ENCODE measurements at places on chromosomes 6 and 20.

DNA sequence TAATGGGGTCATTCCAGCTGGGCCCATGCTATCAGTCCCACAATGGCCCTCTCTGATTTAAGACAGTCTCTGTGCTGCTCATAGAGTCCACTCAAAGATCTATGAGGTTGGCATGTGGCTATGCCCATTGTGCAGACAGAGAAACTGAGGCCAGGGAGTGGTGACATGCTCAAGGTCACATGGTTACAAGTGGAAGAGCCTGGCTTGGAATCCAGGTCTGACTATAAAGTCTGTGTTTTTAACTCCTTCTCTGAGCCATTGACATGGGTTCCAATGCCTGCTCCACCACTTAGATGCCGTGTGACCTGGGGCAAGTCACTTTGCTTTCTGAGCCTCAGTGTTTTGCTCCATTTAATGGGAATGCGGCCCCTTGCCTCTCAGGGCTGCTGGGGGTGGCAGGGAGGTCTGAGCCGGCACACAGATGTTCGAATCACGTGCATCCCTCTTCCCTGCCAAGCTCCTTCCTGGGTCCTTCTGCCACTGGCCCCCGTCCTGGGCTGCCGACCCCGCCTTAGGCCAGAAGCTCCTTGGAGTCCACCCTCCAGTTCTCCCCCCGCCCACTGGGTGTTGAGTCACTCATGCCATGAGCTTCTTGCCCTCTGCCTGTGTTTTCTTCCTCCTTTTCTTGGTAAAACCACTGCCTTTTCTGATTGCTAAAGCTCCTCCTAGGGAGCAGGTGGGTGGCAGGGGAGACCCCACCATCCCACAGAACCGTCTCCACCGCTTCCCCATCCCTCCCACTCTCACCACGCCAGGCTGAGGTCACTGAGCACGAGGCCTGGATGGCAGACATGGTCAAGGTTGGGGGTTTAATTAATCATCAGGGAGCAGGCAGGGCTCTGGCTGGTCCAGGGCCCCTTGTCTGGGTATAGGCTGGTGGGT lies 35.7 kb downstream of the CEBPB start:
- no peak for DNase-seq

GRCh38 chr6:7085911-7086310 lies 21.9 kb upstream of the RREB1 start:
- DNase-seq, result no peak

- DNase-seq, result no peak
These were observed 49.7 kb upstream of the SLCO4A1 start for GRCh38 chr20:62592506-62593177.

GRCh38 chr6:109260126-109260525 lies 122.1 kb downstream of the CD164 start:
- DNase-seq, result no peak

DNA sequence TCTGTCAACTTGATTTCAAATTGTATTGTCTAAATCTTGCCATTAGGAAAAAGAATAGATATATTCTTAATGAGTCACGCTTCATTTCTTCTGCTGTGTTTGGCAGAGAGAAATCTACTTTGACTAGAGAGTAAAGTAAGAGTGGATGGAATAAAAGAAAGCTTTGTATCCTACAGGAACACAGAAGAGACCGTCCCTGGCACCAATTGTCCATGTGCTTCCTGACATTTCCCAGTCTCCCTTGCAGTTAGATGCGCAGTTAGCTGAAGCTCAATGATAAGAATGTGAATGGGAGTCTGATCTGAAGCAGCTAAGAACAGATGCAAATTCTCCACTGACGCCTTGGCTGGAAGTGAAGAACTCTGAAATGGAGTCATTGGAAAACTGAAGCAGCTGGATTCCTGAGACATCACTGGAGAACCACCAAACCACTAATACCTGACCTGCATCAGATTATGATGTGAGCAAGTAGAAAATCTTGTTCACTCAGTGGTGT lies 528.2 kb upstream of the MARCKS start:
- no peak for DNase-seq

DNA sequence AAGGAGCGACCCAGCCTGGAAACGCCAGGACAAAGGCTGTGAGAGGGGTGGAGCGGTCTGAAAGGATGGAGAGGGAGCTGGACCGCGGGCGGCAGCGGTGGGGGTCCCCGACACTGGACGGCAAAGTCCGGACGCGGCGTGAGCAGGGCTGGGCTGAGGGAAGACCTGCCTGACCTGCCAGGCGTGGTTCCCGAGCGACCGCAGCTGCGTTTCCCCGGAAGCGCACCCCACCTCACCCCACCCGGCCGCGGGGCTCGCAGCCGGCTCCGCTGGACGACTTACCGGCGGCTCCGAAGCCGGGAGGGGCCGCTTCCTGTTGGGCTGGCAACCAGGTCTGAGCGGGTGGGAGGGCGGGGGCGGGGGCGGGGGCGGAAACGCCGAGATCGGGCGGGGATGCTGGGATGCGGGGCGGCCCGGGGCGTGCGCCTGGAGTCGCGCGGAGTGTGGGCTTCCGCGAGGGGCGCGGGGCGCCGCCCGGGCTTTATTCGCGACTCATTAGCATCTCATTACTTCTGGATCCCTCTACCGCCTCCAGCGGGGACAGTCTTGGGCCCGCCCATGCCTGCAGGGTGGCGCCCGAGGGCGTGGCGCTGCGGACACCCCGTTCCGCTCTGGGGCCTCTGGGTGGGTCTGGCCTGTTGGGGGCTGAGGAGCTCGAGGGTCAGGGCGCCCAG lies at the start of gene MICAL1:
TSS of gene MICAL1 (minus strand) at position 336 of the 674 bp plus-strand sequence. CDS start 1,576 bp downstream, outside the sequence.
- DNase-seq, result no peak

- no peak for DNase-seq
These were observed 25.7 kb upstream of the RHAG start for GRCh38 chr6:49662231-49662891.

GRCh38 chr6:129455126-129455769 lies 254.7 kb downstream of the ARHGAP18 start:
- no peak for DNase-seq

DNA sequence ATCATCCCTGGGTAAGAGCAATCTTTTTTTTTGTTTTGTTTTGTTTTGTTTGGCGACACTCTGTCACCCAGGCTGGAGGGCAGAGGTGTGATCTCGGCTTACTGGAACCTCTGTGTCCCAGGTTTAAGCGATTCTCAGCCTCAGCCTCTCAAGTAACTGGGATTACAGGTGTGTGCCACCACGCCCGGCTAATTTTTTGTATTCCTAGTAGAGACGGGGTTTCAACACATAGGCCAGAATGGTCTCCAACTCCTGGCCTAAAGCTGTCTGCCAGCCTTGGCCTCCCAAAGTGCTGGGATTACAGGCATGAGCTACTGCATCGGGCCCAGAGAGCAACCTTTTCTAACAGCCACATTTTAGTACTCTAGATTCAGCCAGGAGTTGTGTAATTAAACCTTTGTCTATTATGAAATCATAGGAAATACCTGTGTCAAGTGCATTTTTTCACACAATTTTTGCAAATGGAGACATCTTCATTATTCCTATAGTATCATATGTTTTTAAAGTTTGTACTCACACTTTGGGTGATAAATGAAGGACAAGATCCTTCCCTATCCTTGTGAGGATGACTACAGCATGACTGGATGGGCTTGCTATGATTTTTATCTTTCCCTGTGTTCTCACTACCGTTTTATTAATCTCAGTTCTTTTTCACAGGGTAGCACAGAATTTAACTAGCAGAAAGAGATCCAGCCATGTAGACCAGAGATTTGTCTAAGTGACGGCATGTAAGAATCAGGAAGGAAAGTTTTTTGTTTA lies 82.6 kb downstream of the OR2B2 start:
- DNase-seq, result no peak

DNA sequence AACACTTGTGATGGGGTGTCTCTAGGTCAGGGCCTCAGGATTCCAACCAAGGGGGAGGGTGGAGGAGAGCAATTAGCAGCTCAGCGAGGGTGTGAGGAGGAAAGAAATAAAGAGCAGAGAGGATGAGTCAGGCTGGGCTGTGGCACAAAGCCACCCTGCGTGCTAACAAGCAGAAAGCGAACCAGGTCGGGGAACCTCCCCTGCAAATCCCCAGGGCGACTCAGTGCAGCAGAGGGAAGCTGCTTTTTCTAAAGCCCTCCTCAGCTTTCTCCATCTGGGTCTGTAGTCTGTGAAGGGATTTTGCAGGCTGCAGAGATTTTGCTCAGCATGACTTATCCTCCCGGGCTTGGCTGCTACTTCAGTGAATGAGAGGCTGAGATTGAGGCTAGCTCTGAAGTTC lies 6.6 kb upstream of the SPO11 start:
- DNase-seq, result no peak

DNA sequence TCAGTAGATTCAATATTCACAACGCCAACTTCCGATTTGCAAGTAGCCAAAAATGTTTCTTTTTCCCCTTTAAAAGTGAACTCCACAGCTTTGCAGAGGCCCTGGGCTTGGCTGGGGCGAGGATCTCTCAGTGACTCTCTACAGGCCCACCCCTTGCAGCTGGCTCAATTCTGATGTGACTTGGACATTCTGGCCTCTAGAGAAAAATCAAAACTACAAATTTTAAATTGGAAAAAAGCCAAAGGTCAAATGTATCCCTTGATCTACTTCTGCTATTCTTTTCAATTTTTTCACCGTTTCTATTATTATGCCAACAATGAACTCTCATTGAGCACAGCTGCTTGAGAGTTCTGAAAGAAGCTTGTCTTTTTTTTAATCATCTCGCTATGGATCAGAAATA lies 245.9 kb upstream of the HS3ST5 start:
- no peak for DNase-seq

DNA sequence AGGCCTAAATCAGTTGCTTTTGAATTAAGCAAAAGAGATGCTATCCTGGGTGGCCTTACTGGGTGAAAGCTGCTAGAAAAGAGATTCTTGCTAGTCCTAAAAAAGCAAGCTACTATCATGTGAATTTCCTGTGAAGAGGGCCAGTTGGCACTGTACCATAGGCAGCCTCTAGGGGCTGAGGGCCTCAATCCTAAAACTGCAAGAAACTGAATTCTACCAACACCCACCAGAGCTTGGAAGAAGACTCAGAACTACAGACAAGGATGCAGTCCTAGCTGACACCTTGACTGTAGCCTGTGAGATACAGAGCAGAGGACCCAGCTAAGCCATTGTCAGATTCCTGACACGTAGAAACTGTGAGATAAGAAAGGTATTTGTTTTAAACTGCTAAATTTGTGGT lies 24.5 kb downstream of the CLIC5 start:
- no peak for DNase-seq

GRCh38 chr20:18009116-18009515 lies 40.3 kb downstream of the MGME1 start:
- no peak for DNase-seq

DNA sequence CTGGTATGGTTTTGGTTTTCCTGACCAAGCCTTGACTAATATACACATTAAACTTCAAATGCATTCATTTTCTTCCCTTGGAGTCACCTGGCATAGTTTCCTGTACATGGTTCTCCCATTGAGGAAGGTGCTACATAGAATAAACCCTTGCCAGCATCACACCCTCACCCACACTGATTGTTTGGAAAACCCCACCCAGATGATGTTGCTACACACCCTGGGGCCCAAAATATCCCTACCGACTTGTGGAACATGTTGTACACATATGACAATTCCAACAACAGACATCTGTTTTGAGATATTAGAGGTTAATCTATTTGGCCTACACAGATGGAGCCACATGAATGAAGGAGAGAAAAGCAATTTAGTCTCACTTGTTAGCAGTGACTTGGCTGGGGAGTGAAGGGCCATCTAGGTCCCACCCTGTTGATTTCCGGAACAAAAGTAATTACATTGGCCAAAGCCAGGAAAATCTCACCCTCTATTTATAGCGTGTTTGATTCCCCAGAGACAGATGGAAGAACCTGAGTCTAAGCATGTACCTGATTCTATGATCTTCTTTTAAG lies 606.0 kb upstream of the BTBD3 start:
- DNase-seq, result no peak

DNA sequence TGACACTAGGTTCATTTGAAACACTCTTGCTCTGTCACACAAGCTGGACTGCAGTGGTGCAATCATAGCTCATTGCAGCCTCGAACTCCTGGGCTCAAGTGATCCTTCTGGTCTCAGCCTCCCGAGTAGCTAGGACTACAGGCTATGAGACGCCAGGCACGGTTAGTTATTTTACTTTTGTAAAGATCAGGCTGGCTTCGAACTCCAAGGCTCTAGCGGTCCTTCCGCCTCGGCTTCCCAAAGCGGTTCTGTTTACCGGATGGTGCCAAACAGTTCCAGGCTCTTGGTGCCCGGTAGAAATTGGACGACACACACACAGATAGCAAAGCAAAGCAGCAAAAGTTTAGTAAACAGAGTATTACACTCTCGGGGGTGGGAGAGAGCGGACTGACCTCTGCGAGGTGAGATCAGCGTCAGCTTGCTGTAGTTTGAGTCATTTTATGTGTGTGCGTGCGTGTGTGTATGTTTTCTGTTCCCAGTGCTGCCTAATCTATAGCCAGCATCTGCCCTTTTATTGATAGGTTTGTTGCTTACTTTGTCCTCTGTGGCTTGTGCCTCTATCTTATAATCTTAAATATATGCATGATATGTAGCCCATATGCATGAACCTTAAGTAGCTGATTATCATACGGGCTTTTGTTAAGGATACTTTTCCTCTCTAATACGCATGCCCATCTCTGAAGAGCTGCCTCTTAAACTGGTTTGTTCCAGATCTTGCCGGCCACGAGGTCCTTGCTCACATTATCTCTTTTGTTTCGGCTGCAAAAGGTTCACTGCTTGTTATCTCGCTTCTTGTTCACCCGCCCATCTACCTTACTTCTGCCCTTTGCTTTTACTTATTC lies 75.2 kb downstream of the OR2B2 start:
- DNase-seq, result no peak

- no peak for DNase-seq
These were observed 128.8 kb downstream of the PLCB1 start for GRCh38 chr20:8260837-8261251.

DNA sequence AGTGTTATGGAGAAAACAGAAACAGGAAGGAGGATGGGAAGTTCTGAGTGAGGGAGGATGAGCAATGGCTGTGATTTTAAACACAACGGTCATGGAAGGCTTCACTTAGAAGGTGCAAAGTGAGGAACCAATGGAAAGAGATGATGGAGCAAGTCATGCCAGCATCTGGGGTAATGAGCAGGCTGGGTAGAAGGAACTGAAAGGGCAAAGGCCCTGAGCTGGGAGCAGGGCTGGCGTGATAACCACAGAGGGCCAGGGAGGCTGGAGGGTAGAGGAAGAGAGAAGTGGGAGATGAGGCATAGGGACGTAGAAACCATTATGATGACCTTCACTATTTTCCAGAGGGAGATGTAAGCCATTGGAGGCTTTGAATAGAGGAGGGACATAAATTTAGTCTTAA lies 43.6 kb downstream of the NHLRC1 start:
- DNase-seq, result no peak

Data from cortex of kidney (tissue), 1 donor.